ENCODE measurements at places on chromosomes 2 and 18.

- DNase-seq, result no peak
Observed at GRCh38 chr2:94774851-94775250, 96.4 kb upstream of the TEKT4 start.

DNA sequence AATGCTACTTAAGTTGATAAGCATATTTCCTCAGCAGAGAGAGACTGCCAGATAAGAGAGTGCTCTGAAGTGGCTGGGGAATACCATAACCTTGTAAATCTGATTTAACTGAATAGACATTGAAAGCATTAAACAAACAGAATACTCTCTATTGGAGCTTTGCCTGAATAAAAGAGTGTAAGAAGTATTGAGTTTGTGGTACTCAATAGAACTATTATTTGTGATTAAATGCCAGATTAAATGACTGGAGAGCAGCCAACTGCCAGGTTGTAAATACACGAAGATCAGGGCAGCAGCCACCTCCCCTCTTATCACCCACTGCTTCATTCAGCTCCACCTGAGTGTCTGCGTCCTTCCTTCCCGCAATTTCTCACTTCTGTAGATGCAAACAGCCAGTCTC lies 373.6 kb downstream of the DCDC2C start:
- DNase-seq, result no peak

DNA sequence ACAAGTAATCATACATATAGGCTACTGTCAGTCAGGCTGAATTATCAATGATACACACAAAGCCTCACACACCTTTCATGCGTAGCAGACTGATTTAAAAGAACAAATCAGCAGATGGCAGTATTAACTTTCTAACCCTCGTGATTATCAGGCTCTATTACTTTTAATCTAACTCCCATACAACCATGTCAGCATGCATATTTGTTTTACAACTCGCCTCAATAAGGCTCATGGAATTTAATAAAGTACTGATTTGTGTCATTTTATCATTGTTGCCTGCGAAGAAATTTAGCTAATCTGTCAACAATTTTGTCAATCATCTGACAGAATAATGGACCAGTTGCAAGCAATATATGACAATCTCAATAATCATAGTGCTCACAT lies 82.8 kb downstream of the SLC25A12 start:
- no peak for DNase-seq

DNA sequence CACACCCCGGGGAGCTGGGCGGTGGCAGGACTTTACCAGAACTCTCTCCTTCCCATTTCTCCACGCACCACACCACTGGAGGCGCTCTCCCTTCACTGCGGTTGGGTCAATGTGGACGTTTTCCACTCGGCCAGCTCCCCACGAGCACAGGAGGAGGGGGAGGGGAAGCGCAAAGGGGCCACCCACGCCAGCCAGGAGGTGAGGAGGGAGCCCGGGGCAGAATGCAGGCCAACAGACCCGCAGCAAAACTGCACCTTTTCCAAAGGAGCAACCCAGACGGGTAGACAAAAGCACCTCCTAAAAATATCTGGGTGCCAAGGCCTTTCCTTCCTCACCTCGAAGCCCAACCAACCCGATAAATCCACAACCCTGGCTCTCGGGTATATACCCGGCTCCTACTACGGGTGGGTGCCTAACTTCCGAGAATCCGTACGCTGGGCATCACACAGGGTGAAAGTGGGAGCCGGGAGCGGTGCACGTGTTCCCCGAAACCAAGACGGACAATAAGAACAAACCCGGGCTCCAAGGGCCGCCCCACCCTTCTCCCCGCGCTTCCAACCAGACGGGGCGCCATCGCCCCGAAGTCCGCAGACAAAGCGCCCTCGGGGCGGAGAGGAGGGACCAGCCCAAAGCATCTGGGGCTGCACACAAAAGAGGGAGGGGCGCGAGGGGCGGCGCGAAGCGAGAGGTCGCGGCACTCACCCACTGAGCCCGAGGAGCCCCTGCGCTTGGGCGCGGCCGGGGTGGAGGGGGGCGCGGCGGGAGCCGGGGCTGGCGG lies 1.0 kb downstream of the RTN4 start:
- peak; percentile 10 for DNase-seq

DNA sequence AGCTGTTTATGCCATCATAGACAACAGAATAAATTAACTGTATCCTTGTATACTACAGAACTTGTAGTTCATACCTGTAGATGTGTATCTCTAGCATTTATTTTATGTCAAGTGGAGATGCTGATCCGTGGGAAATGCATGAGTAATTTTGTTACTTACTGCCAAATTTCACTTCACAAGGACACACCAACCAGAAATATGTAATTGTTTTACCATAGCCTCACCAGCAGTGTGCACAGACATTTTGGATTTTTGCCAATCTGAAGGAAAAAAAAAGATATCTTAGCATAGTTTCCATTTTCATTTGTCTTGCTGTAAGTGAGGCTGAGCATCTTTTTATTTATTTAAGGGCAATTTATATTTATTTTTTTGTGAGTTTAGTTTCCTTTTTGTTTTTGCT lies 265.1 kb upstream of the OSR1 start:
- DNase-seq, result no peak

DNA sequence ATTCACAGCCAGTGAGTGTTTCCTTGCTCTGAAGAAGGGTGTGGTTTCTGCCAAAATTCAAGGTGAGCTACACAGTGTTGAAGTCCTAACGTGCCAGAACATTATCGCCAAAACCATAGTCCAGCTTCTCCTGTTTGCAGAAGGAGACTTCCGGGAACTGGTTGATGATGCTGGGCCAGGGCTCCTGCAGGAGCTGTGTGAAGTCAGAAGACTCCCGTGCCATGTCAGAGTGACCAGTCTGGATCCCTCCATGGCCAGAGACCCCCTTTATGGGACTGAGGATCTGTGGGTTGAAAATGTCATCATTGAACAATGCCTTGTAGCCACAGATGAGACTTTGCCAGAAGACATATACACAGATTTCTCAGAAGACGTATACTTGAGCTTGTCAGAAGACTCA lies 96.0 kb upstream of the RAB12 start:
- no peak for DNase-seq

DNA sequence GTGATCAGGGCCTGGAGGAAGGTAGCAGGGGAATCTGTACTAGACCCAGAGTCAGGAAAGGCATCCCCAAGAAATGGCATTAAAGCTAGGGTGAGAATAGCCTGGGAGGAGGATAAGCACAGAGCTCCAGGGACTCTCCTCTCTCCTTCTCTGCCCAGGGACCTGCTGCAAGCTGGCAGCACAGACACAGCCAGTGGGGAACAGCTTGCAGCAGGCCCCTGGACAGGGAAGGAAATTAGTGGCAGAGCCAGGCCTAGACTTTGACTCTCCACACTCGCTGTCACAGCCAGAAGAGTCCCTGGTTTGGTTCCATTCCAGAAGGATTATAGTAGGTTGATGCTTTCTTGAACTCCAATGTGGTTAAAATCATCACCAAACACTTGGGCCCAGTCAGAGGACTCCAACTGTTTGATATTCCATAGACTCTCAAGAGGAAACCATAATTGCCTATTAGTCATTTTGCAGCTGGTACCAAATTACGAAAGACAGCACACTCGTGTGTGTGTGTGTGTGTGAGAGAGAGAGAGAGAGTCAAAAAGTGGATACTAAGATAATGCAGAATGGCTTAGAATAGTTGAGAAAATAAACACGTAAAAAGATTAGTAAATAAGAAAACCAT lies 95.5 kb upstream of the ATP8B1 start:
- DNase-seq, result no peak

GRCh38 chr2:121132054-121132761 lies 152.8 kb downstream of the TFCP2L1 start:
- no peak for DNase-seq

- DNase-seq, result no peak
Observed at GRCh38 chr18:74356959-74357358, 41.3 kb downstream of the C18orf63 start.

DNA sequence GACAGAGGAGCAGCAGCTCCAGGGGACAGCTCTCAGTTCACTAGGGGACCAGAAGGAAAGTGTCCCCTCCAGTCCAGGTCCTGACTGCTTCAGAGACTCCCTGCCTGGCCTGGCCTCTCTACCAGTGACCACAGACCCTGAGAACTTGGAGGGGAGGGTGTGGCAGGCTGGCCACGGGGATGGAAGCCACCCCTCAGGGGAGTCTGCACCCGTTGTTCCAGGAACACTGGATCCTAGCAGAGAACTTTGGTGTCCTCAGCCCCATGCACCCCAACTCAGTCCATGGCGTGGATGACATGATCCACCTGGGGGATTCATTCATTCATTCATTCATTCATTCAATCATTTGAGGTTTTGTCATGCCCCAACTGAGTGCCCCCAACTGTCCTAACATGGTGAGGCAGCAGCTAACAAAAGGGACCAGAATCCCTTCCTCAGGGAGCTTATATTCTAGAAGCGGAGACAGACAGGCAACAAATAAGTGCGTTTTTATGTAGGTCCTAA lies 31.9 kb downstream of the MYO7B start:
- no peak for DNase-seq
